ENCODE measurements at places on chromosomes 7 and 10.

DNA sequence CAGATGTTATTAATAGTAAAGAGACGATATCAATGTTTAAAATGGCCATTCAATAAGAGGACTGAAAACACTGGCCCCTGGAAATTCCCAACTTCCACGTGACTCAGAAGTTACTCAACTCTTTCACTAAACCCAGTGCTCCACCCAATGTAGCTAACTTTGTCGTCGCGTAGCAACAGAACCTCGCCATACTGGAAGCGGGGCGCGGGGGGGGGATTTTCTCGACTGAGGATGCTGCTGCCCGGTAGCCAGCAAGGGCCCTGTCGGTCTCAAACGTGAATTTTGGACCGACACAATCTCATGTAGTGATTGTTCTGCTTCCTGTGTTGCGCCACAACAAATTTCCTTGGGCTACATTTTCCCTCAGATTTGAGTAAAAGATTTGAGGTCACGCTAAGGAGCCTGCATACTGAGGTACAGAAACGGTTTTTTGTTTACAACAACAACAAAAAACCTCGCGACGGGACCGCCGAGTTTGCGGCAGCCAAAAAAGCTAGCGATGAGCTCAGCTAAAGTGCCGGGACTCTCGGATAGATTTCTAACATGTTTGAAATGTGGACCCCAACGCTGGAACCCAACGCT is 977 bp upstream of the SFR1 start:
- peak; percentile 84 for DNase-seq

GRCh38 chr7:98802088-98802780 is 67.6 kb downstream of the TMEM130 start:
- no peak for DNase-seq

GRCh38 chr7:116929914-116930913 is 23.1 kb upstream of the ST7 start:
- DNase-seq, result peak; percentile 74

DNA sequence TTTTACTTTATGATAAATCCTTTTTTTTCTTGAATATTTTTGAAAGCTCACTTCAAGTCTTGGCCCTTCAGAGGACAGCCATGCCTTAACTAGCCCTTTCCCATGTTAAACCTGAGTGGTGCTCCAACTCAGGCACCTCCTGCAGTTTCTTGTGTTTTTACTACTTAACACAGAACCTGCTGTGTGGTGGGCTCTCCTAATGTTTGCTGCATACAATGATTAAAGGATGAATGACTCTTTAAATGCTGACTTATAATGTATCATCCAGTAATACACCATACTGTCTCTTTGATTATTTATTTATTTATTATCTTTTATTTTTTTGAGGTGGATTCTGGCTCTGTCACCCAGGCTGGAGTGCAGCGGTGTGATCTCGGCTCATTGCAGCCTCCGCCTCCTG is 179.4 kb downstream of the SEMA3E start:
- DNase-seq, result no peak

DNA sequence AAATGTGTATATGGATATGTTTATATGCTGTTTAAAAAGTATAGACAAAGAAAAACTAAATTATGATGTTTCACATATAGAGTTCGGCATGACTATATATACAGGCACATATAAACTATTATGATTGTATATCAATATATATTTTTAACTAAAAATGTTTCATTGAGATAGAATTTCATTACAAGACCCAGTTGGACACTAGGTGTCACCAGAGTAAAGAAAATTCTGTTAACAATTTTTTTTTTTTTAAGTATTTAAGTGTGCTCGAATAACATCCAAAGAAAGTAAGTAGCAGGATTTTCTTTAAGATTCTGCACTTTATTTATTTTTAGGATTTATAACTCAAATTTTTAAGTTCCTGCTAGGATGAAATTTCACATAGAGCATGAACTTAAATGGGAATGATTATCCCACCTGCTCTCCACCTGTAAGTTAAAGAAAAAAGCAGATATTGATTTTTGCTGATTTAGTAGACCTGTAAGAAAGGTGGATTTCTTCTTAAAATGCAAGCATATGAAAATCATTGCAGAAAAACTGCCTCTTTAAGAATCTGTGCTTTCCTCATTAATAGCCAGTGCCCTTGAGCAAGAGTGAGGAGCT is 961.5 kb downstream of the PCDH15 start:
- no peak for DNase-seq

- DNase-seq, result no peak
Observed at GRCh38 chr7:120190109-120190508, 82.9 kb upstream of the KCND2 start.

DNA sequence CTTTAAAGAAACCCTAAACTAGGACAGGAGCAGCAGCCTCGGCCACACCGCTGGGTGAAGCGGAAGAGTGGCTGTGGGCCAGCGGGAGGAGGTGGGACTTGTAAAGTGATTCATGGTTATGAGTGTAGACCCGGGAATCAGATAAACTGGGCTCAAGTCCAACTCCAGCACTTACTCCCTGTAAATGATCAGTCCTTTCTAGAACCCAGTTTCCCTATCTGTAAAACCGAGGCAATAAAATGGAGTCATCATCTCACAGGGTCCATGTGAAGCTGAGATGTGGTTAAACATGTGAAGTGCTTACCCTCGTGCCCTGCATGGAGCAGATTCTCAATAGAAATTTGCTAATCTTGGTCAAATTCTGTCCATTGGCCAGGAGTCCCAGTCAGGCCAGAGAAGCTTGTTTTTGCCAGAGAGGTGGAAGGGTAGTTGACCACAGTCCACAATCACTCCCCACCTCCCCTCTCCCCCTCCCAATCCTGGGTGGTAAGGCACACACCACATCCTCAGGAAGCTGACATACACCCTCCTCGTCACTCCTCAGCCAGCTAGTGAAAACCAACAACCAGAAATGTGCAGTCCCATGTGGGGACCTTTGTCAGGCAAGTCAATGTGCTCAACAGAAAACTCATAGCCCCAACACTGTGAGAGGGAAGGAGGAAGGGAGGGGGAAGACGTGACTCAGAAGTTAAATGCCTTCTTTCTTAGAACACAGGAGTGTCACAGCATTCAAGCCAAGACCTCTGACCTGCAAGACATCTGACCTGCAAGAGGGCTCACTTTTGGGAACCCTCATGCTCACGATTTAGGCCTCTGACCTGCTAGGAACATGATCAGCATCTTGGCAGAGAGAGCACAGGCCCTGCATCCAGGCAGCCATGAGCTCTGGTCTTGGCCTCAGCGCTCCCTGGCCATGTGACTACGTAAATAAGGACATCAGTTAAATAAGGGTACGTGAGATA is 145.1 kb downstream of the PLXNA4 start:
- DNase-seq, result no peak

- DNase-seq, result no peak
Observed at GRCh38 chr7:158252837-158253669, 334.6 kb downstream of the PTPRN2 start.

DNA sequence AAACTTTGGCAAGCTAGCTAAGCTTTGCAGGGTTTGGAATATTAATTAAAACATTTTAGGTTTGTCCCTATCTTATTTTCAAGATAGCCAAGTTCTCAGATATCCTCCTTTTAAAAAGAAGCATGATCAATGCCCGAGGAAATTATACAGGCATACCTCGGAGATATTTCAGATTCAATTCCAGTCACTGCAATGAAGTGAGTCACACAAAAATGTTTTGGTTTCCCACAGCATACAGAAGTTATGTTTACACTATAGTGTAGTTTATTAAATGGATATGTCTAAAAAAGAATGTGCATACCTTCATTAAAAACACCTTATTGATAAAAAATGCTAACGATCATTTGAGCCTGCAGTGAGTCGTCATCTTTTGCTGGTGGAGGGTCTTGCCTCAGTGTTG is 382.9 kb upstream of the NPVF start:
- no peak for DNase-seq

DNA sequence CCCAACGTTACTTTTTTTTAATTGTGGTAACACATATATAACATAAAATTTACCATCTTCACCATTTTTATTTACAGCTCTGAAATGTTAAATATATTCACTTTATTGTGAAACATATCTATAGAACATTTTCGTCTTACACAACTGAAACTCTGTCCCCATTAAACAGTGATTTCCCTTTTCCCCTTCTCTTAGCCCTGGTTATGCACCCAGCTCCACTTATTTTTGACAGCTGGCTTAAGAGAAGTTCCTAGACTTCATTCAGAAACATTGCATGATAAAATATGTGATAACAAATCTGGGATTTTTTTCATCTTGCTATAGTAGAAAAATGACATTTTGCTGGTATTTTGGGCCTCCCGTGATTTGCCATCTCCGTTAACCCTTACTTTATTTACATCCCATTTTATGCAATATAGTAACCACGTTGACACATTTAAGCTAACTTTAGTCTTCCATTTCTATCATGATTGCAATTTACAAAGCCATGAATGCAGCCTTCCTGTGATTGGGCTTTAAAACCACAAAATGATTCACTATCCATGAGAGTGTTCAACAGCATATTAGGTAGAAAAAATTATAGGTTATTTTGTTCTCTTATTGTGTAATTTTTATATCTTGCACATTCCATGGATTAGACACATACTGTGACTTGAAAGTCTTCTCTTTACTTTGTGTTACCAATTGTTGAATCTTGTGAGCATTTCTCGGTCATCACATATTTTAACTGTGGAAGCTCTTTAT is 139.6 kb downstream of the SND1 start:
- DNase-seq, result no peak

DNA sequence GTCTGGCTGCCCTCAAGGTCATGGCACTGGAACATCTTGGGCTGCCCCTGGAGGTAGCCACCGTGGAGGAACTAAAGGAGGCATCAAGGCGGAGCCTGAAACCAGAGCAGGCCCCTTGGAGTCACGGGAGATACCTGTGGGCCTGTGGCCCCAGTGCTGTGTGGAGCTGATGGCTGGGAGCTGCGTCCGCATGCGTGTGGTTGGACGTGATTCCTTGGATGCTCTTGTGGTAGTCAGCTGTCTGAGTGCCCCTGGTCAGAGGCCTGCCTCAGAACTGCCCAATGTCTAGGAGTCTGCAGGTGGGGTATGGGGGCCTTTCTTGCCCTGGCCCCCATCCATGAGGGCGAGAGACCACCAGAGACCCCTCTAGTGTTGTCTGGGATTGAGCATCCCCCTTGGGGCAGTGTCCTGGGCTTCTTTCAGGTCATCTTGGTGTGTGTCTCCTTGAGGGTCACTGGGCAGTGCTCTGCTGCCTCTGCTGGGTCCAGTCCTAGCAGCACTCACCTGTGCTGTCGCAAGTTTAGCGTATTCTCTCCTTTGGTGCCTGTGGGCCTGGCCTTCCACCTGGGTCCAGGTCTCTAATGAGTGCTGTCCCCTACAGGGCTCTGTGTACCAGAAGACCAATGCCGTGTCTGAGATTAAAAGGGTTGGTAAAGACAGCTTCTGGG is 8.1 kb downstream of the PGAM2 start:
- DNase-seq, result no peak

- no peak for DNase-seq
Observed at GRCh38 chr7:81447351-81447952, 322.4 kb downstream of the HGF start.

DNA sequence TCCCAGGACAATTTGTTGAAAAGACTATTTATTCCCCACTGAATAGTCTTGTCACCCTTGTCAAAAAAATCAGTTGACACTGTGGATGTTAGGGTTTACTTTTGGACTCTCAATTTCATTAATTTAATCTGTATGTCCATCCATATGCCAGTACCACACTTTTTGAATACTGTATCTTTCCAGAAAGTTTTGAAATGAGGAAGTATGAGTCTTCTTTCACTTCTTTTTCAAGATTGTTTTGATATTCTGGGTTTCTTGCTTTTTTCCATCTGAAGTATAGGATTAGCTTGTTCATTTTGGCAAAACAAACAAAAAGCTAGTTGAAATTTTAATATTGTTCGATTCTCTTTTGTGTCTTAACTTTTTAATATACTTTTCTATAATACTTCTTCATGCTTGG is 21.7 kb downstream of the KLHDC10 start:
- no peak for DNase-seq

DNA sequence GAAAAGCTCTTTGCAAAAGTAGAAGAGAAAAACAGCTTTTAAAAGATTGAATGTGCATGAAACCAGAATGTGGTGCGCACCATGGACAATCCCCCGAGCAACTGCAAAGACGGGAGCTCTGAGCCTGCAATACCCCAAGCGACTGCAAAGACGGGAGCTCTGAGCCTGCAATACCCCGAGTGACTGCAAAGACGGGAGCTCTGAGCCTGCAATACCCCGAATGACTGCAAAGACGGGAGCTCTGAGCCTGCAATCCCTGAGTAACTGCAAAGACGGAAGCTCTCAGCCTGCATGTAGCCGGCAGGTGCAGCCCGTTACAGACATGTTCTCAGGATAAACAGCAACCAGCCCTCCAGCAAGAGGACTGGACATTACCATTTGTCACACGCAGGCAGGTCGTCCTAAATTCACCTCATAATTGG is 6.2 kb downstream of the ZNF775 start:
- DNase-seq, result no peak

GRCh38 chr10:126902157-126902556 is 3.1 kb upstream of the DOCK1 start:
- no peak for DNase-seq

GRCh38 chr10:7435674-7436073 is 24.8 kb upstream of the SFMBT2 start:
- DNase-seq, result no peak

Data from activated naive CD4-positive, alpha-beta T cell treated with anti-CD3 and anti-CD28 coated beads, Interleukin-2, amount 50 U/mL, for 16 hours (primary cell).